ENCODE measurements at places on chromosomes 6 and 20.
A peak's percentile ranks its signal among the peaks of the same experiment; 100 is the strongest.

- DNase-seq, result no peak
Measured at GRCh38 chr6:43886067-43886461, 116.1 kb downstream of the VEGFA start.

- no peak for DNase-seq
Measured at GRCh38 chr6:109166673-109167072, 71.4 kb downstream of the CEP57L1 start.

GRCh38 chr6:35230950-35231349, 17.2 kb downstream of the SCUBE3 start:
- peak; percentile 84 for DNase-seq

DNA sequence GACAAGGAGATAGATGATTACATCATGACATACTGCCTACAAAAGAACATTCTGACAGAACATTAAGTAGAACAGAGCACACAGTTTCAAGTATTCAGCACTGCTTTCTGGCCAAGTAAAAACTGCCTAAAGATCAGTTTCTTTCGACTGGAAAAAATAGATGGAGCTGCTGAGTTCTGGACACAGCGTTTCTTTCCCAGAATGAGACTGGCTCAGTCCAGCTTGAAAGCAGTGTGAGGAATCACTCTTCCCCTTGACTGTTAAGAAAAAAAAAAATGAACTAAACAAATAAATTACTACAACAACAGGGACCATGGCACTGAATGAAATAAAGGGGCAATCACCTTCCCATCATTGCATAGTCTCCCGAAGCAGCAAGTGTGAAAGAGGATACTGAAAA, 4.4 kb upstream of the LYRM2 start:
- DNase-seq, result no peak

DNA sequence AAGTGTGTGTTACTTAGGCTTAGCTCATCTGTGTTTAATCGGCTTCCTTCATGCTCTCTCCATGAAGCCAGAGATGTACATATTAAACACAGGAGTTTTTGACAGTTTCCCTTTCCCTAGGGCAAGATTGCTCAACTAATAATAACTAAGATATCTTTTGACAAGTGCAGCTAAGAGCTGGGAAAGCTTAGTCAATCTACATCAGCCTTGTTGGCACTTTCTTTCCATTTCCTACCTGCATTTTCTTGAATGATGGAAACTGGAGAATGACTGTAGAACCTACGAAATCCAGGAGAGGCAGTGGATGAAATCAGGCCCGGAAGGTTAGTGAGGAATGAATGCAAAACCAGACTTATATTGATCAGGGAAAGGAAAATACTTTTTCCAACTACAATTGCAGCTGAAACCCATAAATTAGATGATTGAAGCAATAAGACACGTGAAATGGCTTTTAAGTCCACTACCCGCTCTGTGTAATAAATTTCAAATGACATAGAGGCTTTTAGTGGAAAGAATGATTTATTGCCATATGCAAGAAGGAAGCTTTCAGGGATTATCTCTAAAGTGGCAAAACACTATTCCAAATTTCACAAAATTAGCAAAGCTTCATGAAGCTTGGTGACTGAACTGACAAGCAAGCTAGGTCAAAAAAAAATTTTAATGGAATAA, 237.2 kb upstream of the ID4 start:
- no peak for DNase-seq

- DNase-seq, result no peak
Measured at GRCh38 chr20:4613184-4613583, 108.5 kb upstream of the PRND start.

Data from heart right ventricle (tissue), 16 donors.